ENCODE measurements at places on chromosomes 5 and 9.

DNA sequence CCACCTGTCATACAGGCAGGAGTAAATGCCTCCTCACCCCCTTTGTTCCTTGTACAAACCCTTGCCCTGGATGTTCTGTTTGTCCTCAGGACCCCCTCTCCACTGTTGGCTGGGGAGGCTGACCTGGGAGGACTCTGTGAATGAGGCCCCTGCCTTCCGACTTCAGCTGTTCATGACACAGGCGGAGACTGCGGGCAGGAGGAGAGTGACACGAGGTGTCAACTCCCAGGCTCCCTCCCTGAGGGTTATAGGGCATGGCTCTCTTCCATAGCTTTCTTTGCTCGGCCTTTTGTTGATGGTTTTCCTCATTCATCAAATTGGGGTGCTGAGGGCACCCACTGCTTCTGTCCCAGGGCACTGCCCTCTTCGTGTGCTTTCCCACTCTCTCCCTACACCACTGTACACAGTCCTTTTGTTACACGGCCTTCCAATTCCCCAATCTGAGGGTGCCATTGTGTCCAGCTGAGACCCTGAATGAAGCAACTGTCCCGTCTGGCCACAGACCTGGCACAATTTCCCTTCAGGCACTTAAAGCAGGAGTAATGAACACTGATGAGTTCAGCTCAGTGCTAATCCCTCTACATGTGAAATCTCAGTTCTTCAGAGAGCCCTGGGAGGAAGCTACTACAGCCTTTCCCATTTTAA lies 33.8 kb downstream of the KCNIP1 start:
- DNase-seq, result no peak

GRCh38 chr9:133897675-133898074 lies 94.4 kb downstream of the VAV2 start:
- DNase-seq, result no peak

GRCh38 chr9:14344941-14345353 lies 31.0 kb upstream of the NFIB start:
- DNase-seq, result no peak

DNA sequence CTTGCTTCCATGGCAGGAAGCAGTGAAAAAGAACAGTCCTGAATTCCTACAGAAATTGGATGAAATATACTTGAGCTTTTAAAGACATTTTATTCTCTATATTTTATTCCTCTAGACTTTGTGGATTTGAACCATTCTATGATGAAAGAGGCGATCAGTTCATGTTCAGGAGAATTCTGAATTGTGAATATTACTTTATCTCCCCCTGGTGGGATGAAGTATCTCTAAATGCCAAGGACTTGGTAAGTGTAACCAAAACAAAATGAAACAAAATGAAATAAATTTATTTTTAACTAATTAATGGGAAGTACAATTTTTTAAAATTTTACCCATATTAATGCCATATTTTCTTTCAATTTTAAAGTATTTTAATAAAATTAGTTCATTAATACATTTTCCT lies 34.1 kb downstream of the STARD4 start:
- no peak for DNase-seq

DNA sequence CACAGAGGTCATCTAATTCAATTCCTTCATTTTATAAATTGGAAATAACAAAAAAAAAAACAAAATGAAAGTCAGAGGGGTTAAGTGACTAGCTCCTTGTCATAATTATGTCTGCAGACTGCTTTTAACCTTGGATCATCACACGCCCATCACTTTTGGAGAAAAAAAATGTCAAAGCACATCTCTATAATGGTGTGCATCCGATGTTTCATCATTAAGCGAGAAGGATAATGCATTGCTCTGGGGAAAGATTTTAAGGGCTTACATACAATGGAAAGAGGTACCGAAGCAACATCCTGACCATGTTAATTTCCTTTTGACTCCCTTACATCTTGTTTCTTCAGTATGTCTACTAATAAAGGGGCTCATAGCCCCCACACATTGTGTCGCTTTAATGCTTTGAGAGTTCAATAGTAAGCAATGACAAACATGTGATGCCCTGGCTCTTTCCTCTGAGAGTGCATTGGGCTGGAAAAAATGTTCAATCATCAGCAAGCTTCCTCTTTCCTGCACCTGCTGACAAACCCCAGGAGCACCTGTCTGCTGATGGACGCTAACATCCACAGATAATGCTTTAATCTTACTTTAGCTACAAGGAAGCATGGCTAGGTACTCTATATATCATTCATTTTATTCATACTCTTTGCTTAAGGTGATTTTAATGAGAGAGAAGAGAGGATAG lies 242.2 kb downstream of the SMARCA2 start:
- DNase-seq, result peak; percentile 66

GRCh38 chr9:121394292-121394691 lies 24.2 kb upstream of the STOM start:
- no peak for DNase-seq

- DNase-seq, result no peak
Observed at GRCh38 chr9:97557606-97558095, 56.2 kb downstream of the TMOD1 start.

DNA sequence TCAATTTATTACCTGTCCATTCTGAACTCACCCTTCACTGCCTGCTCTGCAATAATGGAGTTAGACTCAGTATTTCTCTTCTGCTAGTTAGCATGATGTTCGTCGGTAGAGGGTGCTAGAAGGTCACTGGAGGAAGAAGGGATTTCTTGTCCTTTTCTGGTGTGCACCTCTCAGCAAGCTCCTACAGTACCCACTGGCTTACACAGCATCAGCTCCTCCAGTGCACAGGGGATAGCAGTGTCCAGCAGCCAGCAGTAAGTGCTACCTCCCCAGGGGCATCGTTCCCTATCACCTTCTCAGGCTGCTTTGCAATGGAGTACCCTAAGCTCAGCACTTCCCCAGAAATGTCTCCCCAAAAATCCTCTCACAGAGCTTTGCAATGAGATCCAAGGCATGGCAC lies 45.9 kb upstream of the APC start:
- DNase-seq, result no peak

GRCh38 chr5:28110781-28111180 lies 1072.4 kb upstream of the CDH9 start:
- no peak for DNase-seq

- no peak for DNase-seq
Observed at GRCh38 chr9:68919661-68920060, 94.3 kb downstream of the PRKACG start.

- DNase-seq, result no peak
Observed at GRCh38 chr5:584846-585245, 27.3 kb upstream of the CEP72 start.

DNA sequence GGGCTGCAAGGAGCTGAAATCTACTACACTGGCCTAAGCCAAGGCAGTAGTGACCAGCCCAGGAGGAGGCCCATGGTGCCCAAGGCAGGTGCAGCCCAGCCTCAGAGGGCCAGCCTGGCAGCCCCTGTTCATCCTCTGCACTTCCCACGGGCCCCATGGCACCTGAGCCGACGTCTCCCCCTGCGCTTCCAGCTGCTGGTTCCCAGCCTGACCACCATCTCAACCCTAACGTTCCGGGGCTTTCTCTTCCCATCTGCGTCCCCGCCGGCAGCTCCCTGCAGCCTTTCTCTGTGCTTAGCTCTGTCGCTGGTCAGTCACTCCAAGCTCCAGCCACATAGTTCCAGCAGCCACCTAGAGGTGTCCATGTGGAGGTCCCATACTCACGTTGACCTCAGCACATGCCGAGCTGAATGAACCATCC lies 105.5 kb upstream of the LMX1B start:
- DNase-seq, result no peak

DNA sequence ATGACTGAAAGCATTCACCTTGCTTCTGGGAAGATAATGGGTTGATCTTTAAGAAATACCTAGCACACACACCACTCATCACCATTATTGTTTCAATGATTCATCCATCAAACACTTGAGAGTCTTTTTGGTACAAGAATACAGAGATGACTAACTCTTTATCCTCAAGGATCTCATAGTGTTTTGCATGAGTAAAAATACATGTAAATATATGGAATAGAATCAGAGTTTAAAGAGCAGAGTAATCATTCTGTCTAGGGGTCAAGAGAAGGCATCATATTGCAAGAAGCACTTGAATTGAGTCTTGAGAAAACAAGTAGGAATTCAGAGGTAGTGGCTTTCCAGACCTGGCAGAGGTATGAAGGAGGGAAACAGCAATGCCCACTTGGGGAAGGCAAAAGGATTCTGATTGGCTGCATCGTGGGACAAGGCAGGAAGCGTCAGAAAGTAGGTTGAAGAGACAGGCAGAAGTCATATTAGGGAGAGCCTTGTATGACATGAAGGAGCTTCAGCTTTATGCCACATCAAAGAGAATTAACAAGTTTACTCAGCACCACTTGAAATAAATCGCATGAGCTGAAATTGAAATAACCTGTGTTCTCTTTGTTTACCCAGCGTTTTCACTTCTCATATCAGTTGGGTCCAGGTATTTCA lies 542.5 kb downstream of the TLE1 start:
- no peak for DNase-seq

DNA sequence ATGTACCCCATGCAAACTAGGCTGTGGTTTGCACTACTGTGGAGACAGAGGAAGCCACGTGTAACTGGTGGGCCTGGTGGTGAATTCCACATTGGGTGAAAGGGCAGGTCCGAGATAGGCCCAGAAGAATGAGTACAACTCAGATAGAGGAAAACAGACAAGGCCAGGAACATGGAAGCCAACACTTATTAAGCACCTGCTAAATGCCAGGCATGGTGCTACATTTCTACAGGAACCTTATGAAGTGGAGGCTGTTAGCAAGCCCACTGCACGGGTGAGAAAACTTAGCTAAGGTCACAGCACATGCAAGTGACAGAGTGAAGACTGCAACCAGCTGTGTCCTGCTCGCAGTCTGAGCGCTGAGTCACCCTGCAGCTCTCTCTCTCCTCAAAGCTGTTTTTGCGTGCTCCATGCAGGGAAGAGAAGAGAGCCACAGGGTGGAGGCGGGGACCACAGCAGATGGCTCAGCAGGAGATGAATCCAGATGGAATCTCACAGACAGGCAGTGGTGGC lies 65.5 kb upstream of the SPTLC1 start:
- DNase-seq, result no peak

- DNase-seq, result no peak
Observed at GRCh38 chr5:68331192-68332079, 115.9 kb downstream of the PIK3R1 start.

DNA sequence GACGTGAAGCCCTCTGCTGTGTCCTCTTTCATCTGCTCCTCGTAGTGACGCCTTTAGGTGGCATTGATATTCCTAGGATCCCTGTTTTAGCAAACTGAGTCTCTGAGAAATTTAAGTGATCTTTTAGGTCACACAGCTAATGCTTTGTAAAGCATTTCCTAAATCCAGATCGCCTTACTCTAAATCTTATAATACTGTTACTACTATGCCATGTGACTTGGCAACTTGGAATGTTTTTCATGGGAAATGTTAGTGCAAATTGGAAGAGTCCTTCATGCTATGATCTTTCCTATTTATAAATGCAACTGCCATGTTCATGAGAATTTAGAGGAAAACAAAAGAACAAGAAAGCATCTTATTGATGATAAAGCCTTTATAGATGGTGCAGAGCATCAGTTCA lies 212.2 kb downstream of the TRIO start:
- DNase-seq, result no peak

DNA sequence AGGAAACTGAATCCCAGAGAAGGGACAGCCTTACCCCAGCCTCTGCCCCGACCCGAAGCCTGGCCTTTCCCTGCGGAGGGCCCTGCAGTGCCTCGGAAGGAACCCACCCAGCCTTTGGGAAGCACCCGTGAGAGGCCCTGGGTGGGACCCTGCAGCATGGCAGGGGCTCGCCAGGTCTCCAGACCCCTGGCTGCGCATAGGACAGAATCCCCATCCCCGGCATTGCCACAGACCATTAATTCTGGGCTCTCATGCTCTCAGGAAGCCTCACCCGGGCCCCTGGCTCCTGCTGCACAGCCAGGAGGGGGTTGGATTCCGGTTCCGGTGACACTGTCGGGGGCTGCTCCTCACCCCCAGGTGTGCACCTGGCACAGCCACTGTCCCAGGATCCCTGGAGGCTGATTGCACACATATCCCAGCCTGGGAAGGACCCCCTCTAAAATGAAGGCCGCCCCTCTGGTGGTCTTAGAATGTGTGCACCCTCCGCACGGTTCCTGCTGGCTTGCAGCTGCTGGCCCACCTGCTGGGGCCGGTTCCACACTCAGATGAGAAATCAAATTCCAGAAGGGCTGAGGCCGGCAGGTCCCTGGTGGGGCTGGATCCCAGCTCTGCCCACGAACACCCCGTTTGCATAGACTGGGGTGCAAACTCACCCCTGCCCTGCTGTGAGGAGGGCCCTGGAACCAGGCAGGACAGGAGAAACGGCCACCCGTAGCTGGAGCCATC lies 4.7 kb downstream of the EGFL7 start:
- no peak for DNase-seq

DNA sequence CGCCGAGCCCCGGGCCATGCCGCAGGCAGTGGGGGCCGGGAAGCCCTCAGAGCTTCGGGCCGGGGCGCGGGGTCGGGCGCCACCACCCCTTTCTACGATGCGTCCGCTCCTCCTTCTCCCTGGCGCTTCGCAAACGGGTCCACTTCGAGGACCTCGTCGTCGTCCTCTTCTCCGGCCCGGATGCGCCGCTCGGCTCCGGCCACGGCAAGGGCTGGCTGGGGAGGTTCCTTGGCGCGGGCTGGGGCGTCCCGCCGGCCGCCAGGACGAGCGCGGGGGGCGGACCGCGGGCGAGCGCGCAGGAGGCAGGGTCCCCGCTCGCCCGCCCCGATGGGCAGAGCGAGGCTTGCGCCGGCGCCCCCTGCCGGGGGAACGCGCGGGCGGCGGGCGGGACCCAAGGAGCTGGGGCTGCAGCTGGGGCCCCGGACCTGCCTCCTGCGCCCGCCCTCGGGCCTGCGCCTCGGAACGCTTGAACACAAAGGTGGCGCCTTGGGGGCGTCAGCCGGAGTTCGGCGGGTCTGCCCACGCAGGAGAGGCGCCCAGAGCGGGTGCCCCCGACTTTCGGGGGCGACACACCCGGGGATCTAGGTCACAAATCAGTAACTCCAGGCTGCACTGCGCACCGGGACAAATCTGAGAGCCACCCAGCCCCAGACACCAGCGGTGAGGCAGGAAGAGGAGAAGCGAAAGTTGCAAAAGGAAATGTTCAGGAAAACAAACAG lies at the start of gene ROR2:
Gene ROR2 (minus strand): TSS at position 283 of the 719 bp plus-strand sequence.
- no peak for DNase-seq

GRCh38 chr9:123843703-123844102 lies 86.2 kb downstream of the DENND1A start:
- no peak for DNase-seq

GRCh38 chr5:141654298-141654697 lies 3.1 kb upstream of the FCHSD1 start:
- DNase-seq, result no peak

GRCh38 chr9:4986296-4986695 lies 1.2 kb downstream of the JAK2 start:
- no peak for DNase-seq

DNA sequence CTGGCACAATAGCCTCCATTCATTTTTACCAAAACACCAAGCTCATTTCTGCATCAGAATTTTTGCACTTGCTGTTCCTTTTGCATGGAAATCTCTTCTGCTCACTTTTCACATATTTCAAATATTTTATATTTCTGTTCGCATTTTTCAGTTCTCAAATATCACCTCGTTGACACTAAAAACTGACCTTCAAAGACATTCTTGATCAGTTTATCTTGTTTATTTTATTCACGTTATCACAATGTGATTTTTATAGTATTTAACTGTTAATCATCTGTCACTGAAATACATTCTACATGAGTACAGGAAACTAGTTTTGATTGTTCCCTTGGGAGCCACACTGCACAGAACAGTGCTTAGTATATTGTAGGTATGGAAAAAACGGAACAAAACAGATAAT lies 29.6 kb downstream of the CDH10 start:
- DNase-seq, result no peak

- no peak for DNase-seq
Observed at GRCh38 chr5:177553671-177554429, 513 bp downstream of the FAM193B start.

- no peak for DNase-seq
Observed at GRCh38 chr5:82982846-82983245, 94.3 kb downstream of the TMEM167A start.
